H1 (cell line): ENCODE measurements at places on chromosomes 6 and 20. TPM values are rescaled to one million over a fixed set of nuclear protein-coding genes. Genes with fewer than 3 reads are reported as not detected.

- no peaks in the 10 kb centered on the region for H3K36me3 ChIP-seq
- no peak for DNase-seq
- H3K4me1 ChIP-seq: peaks cover 3% of the 10 kb centered on the region; the same call in 1 of the 2 replicates
- H3K27me3 ChIP-seq: no peaks in the 10 kb centered on the region
Measured at GRCh38 chr20:4985658-4986057, 15.7 kb downstream of the SLC23A2 start.

DNA sequence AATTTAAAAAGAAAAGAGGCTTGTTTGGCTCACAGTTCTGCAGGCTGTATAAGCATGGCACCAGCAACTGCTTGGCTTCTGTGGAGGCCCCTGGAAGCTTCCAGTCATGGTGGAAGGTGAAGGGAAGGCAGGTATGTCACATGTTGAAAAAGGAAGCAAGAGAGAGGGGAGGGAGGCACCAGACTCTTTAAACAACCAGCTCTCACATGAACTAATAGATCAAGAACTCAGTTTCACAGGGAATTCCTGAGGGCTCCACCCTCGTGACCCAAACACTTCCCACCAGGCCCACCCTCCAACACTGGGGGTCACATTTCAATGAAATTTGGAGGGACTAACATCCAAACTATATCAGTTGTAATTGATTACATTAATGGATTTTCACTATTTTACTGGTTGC is 127.9 kb upstream of the MLIP start:
- no peak for DNase-seq
- no peak overlapping the region for H3K27ac ChIP-seq
- H3K27me3 ChIP-seq: no peaks in the 10 kb centered on the region

KIAA1586 gene
- total RNA-seq: 22.8 and 24.4 TPM in 2 replicates

- no peaks in the 10 kb centered on the region for H3K4me1 ChIP-seq
- H3K27ac ChIP-seq: no peak overlapping the region
- H3K4me3 ChIP-seq: no peak overlapping the region
- DNase-seq: no peak
- peaks cover 1% of the 10 kb centered on the region; the same call in 1 of the 2 replicates for H3K27me3 ChIP-seq
- no peaks in the 10 kb centered on the region for H3K36me3 ChIP-seq
Measured at GRCh38 chr6:107716688-107717089, 107.4 kb downstream of the SCML4 start.

GRCh38 chr6:122678841-122679240 is 68.6 kb downstream of the PKIB start:
- DNase-seq: no peak
- peaks cover 15% of the 10 kb centered on the region; the same call in 1 of the 2 replicates for H3K36me3 ChIP-seq
- H3K4me3 ChIP-seq: no peak overlapping the region
- no peak overlapping the region for H3K27ac ChIP-seq

HSPA12B gene
- 4.3 and 4.9 TPM in 2 replicates for total RNA-seq
